Amygdala (tissue), 56 donors: ENCODE measurements at places on chromosomes 2 and 18.

DNA sequence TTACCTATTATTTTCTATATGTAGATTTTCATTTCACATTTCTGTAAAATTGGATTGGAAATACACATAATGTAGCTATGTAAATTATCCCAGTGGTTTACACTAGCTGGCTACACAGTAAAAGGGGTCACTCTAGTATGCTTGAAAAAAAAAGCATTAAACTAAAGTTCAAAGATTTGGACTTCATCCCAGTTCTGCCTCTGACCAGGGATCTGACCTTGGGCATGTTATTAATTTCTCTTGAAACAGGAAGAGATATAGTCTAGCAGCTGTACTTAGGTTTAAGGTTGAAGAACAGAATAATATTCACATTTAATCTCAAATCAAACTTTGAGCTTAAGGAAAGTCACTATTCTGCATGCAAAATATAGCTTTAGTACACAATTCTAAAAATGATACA lies 64.5 kb upstream of the RPE start:
- no peak for DNase-seq

GRCh38 chr2:65791404-65791975 lies 359.1 kb upstream of the SPRED2 start:
- DNase-seq: no peak

GRCh38 chr2:159613651-159614285 lies 2.6 kb downstream of the BAZ2B start:
- DNase-seq: no peak

GRCh38 chr2:233242231-233242927 lies 9.1 kb upstream of the ATG16L1 start:
- DNase-seq: no peak

GRCh38 chr2:205947621-205948495 lies 138.1 kb downstream of the INO80D start:
- DNase-seq: peak; percentile 43

GRCh38 chr18:46437061-46437460 lies 220.0 kb downstream of the LOXHD1 start:
- no peak for DNase-seq
